ENCODE measurements at places on chromosomes 6 and 20.

GRCh38 chr6:45965007-45965406 lies 50.7 kb downstream of the CLIC5 start:
- no peak for DNase-seq

GRCh38 chr20:57792386-57793080 lies 82.7 kb upstream of the PMEPA1 start:
- no peak for DNase-seq

- no peak for DNase-seq
These were observed 345.2 kb downstream of the GJA1 start for GRCh38 chr6:121780325-121781321.

DNA sequence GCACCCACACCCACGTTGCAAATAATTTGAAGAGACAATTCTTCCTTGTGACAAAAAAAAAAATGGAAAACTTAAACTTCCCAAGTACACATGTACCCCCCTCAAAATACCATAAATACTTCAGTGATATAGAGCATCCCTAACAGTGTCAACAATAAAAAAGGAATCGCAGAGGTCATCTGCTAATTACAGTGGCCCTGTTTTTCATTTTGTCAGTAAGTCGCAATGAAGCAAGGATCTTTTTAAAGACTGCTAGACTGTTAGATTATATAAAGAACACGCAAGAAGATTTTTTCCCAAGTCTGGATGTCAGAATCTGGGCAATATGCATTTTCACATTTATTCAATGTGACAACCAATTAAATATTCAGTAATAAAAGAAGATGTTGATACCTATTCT lies 93.9 kb downstream of the EPB41L2 start:
- no peak for DNase-seq

- no peak for DNase-seq
These were observed 336 bp upstream of the SMPDL3A start for GRCh38 chr6:122788663-122789181.

All from stimulated activated CD4-positive, alpha-beta T cell treated with anti-CD3 and anti-CD28 coated beads, TNF-alpha, amount 100 ng/mL, for 4 hours (primary cell).